ENCODE measurements at places on chromosomes 5 and 9.
A peak's percentile ranks its signal among the peaks of the same experiment; 100 is the strongest.

- no peak for DNase-seq
- H3K27me3 ChIP-seq, result no peaks in the 10 kb centered on the region
- no peaks in the 10 kb centered on the region for H3K36me3 ChIP-seq
- peaks cover 13% of the 10 kb centered on the region for H3K4me1 ChIP-seq
- H3K27ac ChIP-seq, result no peak overlapping the region
Measured at GRCh38 chr5:174425964-174426290, 298.5 kb upstream of the MSX2 start.

DNA sequence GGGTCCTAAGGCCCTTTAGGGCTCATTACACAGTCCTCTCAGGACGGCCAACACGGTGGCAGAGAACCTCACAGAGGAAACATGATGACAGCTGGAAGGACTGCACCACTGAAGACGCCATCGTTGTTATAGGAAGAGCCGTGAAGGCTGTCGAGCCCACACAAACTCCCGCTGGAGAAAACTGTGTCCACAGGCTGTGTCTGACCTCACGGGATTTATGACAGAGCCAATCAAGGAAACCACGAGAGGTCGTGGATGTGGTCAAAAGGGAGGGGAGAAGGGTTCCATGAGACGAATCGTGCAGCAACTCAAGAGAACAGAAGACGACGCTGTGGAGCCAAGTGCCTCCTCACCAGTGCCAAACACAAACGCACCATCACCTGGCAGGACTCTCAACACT is 12.2 kb downstream of the QSOX2 start:
- H3K27me3 ChIP-seq, result no peaks in the 10 kb centered on the region
- H3K27ac ChIP-seq, result no peak overlapping the region
- peaks cover 12% of the 10 kb centered on the region for H3K4me1 ChIP-seq
- peaks cover 3% of the 10 kb centered on the region for H3K36me3 ChIP-seq
- no peak overlapping the region for H3K4me3 ChIP-seq

DNA sequence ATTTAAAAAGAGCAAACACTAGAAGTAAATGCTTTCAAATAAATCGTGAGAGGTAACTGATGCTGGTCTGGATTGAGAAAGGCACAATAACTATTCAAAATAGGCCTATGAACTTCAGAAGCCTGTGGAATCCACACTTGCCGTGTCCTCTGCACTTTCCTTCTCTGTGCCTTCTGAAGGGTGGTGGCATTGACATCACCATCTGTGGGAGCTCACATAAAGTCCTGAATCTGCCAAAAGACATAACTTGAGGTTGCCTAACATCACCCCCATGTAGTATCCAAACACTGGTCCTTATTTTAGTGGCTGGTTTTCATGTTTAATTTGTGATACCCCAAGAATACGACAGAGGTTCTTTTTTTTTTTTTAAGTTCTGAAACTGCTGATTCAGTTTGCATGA is 59.8 kb downstream of the IRF1 start:
- H3K4me3 ChIP-seq, result no peak overlapping the region
- no peaks in the 10 kb centered on the region for H3K27me3 ChIP-seq
- no peak overlapping the region for H3K27ac ChIP-seq

- H3K27ac ChIP-seq, result no peak overlapping the region
- no peak overlapping the region for H3K4me3 ChIP-seq
- H3K27me3 ChIP-seq, result peaks cover 7% of the 10 kb centered on the region
- no peaks in the 10 kb centered on the region for H3K36me3 ChIP-seq
- H3K4me1 ChIP-seq, result peaks cover 8% of the 10 kb centered on the region
Measured at GRCh38 chr5:74186356-74187315, 453.9 kb downstream of the ENC1 start.

GRCh38 chr9:136545692-136545964 is 220 bp downstream of the NOTCH1 start:
- H3K36me3 ChIP-seq, result peaks cover 25% of the 10 kb centered on the region
- no peaks in the 10 kb centered on the region for H3K27me3 ChIP-seq
- H3K4me1 ChIP-seq, result peaks cover 32% of the 10 kb centered on the region
- peak overlapping the region; percentile 64 for H3K27ac ChIP-seq

- peaks cover 60% of the 10 kb centered on the region for H3K4me1 ChIP-seq
- H3K36me3 ChIP-seq, result peaks cover 3% of the 10 kb centered on the region
- no peak overlapping the region for H3K4me3 ChIP-seq
- DNase-seq, result no peak
Measured at GRCh38 chr9:682633-683508, 158.6 kb upstream of the DMRT1 start.

- peak overlapping the region; percentile 38 for H3K27ac ChIP-seq
- H3K36me3 ChIP-seq, result no peaks in the 10 kb centered on the region
- peak overlapping the region; percentile 44 for H3K4me3 ChIP-seq
- no peaks in the 10 kb centered on the region for H3K27me3 ChIP-seq
- no peak for DNase-seq
- H3K4me1 ChIP-seq, result peaks cover 23% of the 10 kb centered on the region
Measured at GRCh38 chr9:5626727-5627634, 1.9 kb upstream of the RIC1 start.

DNA sequence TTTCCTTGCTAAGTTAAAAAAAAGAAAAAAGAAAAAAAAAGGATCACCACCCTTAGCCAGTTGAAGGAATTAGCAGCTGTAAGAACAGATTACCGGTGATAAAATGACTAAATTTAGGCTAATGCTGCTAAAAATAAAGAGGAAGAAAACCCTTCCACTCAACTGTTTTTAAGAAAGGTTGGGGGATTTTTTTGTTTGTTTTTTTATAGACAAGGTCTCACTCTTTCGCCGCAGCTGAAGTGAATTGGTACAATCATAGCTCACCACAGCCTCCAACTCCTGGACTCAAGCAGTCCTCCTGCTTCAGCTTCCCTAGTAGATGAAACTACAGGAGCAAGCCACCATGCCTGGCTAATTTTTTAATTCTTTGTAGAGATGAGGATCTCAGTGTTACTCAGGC is 101.7 kb downstream of the SNCAIP start:
- H3K36me3 ChIP-seq, result no peaks in the 10 kb centered on the region
- no peaks in the 10 kb centered on the region for H3K4me1 ChIP-seq
- H3K27ac ChIP-seq, result no peak overlapping the region
- no peak overlapping the region for H3K4me3 ChIP-seq

DNA sequence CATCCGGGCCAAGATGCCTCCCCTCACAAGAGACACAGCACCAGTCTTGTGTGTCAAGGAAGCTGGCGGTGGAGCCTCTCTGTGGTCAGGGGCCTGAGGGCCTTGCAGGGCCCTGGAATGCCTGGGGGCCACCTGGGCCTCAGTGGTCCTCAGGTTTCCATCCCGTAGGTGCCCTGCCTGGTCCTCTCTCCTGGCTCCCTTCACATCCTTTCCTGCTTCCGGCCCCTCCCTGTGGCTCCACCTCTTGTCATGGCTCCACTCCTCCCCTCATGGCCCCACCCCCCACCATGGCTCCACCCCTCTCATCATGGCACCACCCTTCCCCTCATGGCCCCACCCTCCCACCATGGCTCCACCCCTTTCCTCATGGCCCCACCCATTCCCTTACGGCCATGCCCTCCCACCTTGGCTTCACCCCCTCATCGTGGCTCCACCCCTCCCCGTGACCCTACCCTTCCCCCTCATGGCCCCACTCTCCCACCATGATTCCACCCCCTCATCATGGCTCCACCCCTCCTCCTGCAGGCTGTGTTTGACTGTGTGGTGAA is 175.8 kb downstream of the CACNA1B start:
- H3K36me3 ChIP-seq, result no peaks in the 10 kb centered on the region
- DNase-seq, result no peak
- H3K4me1 ChIP-seq, result no peaks in the 10 kb centered on the region

GRCh38 chr9:15086156-15086763 is 176.0 kb upstream of the FREM1 start:
- H3K27ac ChIP-seq, result no peak overlapping the region
- H3K4me3 ChIP-seq, result no peak overlapping the region
- DNase-seq, result no peak
